ENCODE measurements at places on chromosomes 2 and 18.

GRCh38 chr2:191927991-191928390 lies 81.1 kb upstream of the CAVIN2 start:
- no peak for DNase-seq

GRCh38 chr18:58101291-58101794 lies 57.3 kb downstream of the NEDD4L start:
- DNase-seq: no peak

GRCh38 chr2:148965623-148966437 lies 72.7 kb upstream of the LYPD6B start:
- DNase-seq: no peak

DNA sequence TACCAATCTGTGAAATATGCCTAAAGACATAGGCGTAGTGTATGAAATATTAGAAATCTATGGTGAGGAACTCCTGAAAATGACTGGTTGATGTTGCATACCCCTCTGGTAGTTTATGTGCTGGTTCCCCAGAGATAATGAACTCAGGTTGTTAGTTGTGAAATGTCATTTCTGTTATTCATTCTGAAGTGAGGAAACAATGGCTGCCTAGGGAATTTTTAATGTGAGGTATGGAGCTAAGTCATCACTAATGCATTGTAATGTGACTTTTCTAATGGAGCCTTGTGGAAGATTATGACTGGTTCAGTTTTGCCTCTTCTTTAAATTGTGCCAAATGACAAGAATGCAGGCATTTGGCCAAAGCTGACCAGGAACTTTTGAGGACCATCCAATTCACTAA lies 61.6 kb upstream of the RAB27B start:
- DNase-seq: no peak

DNA sequence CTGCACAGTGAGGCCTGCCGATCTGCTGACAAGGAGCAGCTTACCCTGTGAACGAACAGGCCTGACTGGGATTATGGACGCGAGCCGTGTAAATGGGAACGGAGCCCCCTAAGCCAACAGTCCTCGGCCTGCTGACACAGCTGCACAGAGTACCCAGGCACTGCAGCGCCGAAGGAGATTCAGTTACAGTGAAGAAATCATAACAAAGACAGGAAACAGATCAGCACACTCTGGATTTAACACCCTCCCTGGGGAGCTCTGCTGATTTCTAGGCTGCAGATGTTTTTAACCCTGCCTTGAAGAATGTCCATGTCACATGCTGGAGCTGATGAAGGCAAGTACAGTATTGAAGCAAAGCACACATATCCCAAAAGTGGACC lies 43.4 kb downstream of the COLEC12 start:
- no peak for DNase-seq

GRCh38 chr2:220670511-220670910 lies 901.6 kb downstream of the EPHA4 start:
- DNase-seq: peak; percentile 83

- no peak for DNase-seq
These were observed 58.0 kb upstream of the DOCK10 start for GRCh38 chr2:225100269-225100668.

DNA sequence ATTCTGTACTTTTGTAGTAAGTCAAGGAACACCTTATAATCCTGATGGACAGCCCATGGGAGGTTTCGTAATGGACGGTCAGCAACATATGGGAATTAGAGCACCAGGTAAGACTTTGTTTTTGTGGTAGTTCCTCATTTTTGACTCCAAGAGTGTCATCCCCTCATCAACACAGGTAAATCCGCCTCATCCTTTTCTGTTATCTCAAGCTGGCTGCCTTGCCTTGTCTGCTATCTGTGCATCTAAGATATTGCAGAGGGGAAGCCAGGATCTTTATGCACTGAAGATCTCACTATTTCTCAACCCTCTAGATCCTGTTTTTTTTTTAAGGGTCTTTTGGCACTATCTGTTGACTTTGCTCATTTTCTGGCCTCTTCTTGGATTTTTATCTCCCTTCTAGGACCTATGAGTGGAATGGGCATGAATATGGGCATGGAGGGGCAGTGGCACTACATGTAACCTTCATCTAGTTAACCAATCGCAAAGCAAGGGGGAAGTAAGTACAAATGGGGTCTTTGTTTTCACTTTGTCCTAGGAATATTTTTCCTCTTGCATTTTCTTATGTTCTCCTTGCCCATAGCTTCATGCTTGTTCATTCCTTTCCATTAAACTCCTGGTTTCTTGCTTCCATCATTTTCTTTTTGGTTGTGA lies 133.8 kb downstream of the MEIS1 start:
- no peak for DNase-seq

GRCh38 chr2:178485356-178485755 lies 5.1 kb downstream of the PLEKHA3 start:
- DNase-seq: no peak

DNA sequence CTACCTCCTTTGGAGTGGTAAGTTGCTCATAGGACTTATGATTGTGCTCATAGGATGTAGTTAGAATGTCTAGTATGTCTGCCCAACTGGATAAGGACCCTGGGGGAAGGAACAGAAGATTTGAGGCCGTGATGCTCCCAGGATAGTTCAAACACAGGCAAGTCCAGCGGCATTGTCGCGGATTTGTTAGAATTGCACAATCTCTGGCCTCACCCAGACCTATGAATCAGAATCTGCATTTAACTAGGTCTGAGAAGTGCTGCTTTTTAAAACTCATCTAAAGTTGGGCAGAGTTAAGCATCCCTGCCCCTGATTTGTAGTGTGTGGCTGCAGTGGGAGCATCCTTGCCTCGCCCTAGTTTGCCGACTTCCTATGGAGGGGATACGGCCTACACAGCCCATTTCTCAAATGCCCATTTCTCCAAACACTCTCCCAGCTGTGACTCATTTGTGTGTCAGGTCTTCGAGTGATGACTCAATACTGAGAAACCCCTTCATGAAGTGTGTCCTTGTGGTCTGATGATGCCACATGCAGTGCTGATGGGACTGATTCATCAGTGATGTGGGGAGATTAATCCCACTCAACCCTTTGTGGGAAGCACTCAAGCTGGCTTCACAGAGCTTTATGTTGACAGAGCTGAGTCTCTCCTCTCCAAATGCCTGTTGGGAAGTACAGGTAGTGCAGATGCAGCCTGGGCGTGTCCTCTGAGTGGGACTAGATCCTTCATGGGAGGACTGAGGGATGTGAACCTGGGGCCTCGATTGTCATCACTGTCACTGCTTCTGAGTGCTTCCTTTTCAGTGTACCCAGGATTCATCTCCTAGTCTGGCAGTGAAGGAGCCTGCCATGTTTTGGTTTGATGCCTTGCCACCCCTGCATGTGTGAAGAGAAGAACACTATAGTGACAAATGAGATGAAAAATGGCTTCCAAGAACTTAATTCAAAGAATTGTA lies 18.7 kb downstream of the SMIM21 start:
- no peak for DNase-seq

DNA sequence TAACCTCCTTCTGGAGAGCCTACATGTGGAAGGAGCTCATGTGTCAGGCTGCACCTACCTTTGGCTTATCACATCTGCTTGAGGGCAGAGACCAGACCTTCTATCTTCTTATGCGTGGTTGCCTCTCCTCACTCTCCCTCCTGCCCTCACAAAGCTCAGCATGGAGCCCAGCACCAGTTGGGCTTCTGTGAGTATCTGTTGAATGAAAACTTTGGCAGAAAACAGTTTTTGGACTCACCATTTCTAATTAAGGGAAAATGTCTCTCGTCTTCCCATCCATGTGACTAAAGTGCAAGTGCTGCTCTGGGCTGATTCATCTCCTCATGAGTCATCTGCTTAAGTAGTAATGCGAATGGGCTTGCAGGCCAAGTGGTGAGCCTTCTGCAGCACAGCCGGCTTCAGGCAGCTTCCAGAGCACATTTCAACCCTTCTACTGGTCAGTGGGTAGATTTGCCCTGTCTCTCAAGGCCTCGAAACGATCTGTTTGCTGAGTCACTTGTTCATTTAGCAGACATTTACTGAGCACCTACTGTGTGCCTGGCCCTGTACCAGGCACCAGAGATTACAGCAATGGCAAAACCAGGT lies 102.6 kb downstream of the VSNL1 start:
- DNase-seq: no peak

GRCh38 chr2:7887441-7887840 lies 794.4 kb upstream of the ID2 start:
- DNase-seq: no peak

GRCh38 chr2:54353216-54353615 lies 97.2 kb upstream of the TSPYL6 start:
- DNase-seq: no peak

- no peak for DNase-seq
These were observed 10.4 kb downstream of the WDR7 start for GRCh38 chr18:56661360-56662062.

DNA sequence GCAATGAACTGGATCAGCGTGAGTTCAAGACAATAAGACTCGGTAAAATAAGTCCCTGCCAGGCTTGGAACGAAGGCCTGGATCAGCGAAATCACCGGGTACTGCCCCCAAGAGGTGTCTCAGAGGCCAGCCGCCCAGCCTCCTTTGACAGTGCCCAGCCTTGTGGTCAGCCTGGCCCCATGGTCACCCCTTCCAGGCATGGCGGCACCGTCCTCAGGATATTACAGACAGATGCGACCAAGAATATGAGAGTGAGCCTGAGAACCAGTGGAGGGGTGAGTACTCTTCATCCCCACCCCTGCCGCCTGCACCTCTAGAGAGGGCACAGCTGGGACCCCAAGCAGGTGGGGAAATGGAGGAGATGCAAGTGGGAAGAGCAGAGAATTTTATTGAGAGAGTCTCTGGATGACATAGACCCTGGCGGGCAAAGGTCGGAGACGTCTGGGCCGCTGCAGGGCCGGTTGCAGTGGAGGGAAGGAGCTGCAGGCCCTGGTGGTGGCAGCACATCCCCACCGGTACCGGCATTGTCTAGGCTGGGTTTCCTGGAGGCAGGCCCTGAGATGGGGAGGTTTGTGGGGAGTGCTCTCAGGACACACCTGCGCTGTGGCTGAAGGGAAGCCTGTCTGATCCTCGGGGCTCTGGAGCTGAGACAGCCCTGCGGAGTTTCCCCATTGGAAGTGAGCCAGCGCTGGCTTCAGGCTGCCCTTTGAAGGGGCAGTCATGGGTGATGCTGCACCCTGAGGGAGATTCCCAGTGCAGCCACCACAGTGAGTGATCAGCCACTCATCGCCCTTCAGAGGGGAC lies 190.0 kb downstream of the SEPTIN10 start:
- no peak for DNase-seq

All from COR-L47 (cell line).